Lung (tissue), 17 donors: ENCODE measurements at places on chromosomes 12 and 14. TPM values are rescaled to one million over a fixed set of nuclear protein-coding genes. Genes with fewer than 3 reads are reported as not detected.
A peak's percentile ranks its signal among the peaks of the same experiment; 100 is the strongest.

DNA sequence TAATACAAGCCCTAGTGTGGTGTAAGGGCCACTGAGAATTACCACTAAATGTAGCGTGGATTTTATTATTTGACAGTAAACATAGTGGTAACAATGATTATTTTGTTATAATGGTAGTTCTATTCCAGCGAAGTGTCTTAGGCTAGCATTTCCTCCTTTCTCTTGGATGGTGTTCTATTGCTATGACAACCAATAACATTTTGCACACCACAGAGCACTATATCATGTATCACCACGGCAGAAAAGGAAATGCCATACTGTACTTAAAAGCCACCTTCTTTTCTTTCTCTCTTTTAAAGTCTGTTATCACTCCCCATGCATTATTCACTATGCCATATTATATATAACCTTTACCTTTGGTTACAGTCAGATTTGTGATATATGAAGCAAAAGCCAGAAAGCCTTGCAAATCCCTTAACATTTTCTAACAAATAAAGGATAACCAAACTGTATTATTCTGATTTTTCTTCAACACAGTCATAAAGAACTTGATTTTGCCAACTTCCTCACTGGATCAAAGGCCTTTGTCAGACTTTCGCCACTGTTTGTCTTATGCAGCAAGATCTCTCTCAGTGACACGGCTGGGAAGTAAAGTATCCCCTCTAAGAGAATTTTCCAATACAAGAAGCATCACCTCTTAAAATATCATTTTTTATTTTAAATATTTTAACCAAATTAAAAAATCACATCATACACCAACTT, 195.8 kb downstream of the FOXN3 start:
- peak; percentile 87 for DNase-seq

GRCh38 chr12:67217647-67218046, 51.5 kb upstream of the CAND1 start:
- DNase-seq, result no peak

- no peak for DNase-seq
Observed at GRCh38 chr12:93552427-93552826, 20.0 kb upstream of the SOCS2 start.

DNA sequence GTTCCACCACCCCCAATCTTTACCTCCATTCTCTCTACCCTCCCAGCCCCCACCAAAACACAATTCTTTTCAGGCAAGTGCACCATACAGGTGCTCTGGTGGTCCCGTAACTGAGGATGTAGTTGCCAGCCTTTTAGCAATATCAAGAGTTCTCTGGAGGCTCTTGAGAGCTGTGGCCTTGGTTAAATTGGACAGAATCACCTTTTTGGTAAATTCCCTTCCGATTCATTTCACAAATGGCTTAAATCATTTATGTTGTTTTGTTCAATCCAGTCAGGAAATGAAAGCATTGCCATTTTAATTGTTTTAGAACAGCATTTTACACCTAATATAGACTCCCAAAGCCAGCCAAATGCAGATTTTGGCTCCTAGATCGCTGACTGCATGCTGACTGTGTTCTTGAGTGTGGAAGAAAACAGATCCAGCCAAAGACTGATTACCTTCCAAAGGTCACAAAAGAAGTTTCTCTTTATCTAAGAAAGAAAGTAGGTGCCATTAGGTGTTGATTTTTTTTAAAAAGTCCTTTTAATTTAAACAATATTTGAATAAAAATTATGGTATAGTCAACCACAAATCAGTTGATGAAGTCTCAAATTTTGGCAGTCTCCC, 25.6 kb downstream of the CRADD start:
- no peak for DNase-seq

DNA sequence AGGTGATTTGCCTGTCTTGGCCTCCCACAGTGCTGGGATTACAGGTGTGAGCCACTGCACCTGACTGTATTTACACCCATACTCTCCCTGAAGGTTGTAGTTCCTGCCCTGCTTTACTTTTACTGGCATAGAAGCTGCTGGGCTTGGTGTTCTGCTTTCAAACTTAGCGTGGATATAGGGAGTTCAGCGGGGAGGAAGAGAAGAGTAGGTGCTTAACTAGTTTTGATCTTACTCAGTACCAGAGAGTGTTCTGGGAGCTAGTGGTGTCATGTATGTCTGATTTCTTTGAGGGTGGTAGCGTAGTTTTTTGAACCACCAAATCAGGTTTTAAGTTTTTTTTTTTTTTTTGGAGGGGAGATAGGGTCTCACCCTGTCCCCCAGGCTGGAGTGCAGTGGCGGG, 13.8 kb downstream of the RCOR1 start:
- DNase-seq, result no peak

DNA sequence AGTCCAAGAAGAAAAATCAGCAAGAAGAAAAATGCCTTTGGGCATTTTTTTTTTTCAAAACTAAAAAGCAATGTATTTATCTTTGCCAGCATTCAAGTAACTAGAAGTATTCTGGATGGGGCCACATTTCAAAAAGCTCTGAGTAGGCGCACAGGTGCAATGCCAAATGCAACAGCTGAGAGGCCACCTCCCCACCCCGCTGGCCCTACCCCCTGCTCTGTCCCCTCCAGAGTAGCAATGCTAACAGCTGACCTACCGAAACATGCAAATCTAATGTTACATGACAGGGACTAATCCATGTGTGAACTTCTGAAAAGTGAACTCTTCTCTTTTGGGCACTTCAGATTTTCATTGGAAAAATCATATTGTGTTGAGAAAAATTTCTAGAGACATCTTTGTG, 153.7 kb upstream of the SLC38A2 start:
- DNase-seq, result no peak

The PLCZ1 gene
- not detected for total RNA-seq

- DNase-seq, result peak; percentile 94
Observed at GRCh38 chr14:23094666-23095195, at the start of gene ACIN1. Gene ACIN1, minus strand, starts transcription at chr14:23095136. Its CDS starts 24 bp downstream, at chr14:23095112.

GRCh38 chr12:118237052-118237665, 101.2 kb downstream of the PEBP1 start:
- no peak for DNase-seq
